ENCODE measurements at places on chromosomes 16 and 17. TPM values are rescaled to one million over a fixed set of nuclear protein-coding genes. Genes with fewer than 3 reads are reported as not detected.

Gene MRM3
- 28.7 TPM for total RNA-seq

Gene VAT1L
- total RNA-seq = 7.1 TPM

Gene UBALD2
- total RNA-seq = 6.4 TPM

Gene NDUFB10
- 136 TPM for total RNA-seq

Gene SPNS3
- total RNA-seq = not detected

Gene PLSCR3
- 73.9 TPM for total RNA-seq

DNA sequence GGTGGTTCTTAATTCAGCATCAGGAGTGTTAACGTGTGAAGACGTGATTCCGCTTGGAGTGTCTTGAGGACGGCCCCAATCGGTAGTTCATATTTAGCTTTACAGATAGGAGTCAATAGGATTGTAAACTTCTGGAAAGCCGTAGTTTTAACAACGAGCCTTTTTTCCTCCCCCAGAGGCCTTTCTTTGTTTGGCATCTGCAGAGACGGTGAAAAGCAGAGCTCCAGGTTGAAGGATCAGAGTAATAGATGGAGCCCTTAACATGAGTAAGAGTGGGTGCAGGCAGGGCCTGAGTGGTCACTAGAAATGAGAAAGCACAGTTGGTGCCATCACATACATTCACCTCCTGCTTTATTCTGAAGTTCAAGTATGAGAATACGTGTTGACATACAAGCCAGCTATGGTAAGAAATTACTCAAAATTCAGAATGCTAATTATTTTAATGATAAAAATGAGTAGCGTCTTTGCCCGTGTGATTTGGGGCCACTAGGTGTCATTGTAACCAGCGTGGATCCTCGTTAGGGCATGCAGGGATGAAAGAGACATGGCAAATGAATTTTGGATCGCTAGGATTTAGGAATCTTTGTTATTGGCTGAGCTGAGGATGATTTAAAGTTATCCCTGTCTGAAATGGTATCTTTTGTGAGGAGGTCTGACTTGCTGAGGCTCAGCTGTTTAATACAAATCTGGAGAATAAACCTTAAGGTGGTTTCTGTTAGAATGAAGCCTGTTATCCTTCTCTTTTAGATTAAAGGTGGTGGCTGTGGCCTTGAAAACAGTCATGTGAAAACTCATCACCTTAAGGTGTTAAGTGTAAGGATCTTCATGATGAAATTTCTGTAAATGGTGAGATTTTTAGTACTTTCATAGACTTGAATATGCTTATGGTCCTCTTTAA lies 18.6 kb downstream of the PRCD start:
- peak; percentile 63 for DNase-seq

GRCh38 chr16:13344001-13344400 lies 442.6 kb downstream of the SHISA9 start:
- no peak for DNase-seq

GRCh38 chr17:60345233-60345632 lies 46.7 kb downstream of the USP32 start:
- DNase-seq = no peak

DNA sequence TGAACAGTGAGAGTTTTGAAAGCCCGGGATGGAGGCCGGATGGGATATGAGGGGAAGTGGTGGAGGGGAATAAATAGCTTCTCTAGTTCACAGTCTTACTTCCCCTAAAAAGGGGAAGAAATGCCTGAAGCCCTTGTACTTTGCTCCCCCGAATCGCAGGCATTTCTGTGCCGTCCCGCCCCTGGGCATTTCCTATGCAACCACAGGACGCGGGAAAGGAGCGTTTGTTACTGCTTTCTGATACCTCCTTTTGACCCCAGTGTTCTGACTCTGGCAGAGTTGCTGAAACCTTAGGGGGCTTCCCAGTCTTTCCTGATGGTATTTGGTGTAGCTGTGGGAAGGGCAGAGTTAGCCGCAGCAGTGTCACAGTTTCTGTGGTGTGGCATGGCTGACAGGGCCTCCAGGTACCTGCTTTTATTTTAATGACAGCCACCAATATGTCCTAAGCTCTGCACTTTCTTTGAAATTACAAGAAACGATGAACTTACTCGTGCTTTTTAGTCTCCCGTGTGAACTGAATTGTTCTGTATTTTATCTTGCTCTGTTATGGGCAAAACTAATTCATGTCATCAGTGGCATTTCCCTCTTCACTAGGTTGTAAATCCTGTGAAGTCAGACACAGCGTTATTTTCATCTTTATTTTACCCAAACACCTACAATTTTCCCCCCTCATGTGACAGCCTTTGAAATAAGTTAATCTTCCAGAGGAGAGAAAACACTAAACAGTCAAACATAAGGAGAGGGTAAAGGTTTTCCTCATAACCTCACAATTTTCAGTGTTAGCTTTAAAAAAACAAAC lies 27.1 kb downstream of the USP10 start:
- DNase-seq = no peak

- no peak for DNase-seq
Measured at GRCh38 chr16:57946181-57946801, 24.6 kb downstream of the CNGB1 start.

DNA sequence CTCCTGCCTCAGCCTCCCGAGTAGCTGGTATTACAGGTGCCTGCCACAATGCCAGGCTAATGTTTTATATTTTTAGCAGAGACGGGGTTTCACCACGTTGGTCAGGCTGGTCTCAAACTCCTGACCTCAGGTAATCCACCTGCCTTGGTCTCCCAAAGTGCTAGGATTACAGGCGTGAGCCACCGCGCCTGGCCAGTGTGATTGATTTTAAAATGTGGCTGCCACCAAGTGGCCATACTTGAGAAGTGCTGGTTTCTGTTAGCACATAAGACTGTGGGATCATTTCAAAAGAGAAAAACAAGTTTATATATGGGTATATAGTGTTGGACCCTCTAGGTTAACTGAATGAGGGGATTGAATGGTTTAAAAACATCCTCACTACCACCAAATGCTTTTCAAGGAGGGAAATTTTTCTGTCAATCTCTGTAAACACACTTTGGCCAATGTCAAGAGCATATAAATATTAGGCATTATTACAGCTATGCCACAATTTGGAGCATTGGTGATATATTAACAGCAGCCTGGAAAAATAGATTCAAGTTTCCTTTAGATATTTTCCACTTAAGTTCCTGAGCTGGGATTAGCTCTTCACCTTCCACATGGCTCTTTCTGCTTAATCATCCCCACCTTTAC lies 13.5 kb upstream of the DHRS13 start:
- peak; percentile 67 for DNase-seq

DNA sequence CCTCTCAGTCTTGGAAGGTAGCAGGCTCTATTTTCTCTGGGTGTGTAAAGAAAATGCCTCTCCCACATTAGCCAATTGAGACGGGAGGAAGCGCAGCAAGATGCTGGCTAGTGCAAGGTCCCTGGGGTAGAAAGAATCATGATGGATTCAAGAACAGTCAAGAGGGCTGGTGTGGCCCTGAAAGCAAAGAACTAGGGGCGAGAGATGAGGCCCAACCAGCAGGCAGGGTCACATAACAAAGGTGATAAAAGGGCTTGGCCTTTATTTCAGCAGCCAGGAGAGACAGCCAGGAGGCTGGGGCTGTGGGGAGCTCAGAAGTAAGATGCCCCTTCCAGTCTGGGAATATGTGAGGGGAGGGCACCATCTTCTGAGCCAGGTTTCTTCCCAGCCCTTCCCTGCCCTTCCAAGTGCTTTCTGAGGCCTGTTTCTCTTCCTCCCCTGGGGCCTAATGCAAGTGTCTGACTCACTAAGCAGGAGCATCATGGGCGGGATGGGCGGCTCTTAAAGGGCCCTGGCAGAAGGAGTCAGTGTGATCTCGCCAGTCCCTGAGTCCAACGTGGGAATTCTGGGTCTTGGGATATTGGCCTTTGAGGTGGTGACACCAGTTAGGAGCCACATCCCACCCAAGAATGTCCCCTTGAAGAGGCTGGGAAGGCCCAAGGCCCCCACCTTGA lies 3.9 kb upstream of the NLRC5 start:
- peak; percentile 96 for DNase-seq

DNA sequence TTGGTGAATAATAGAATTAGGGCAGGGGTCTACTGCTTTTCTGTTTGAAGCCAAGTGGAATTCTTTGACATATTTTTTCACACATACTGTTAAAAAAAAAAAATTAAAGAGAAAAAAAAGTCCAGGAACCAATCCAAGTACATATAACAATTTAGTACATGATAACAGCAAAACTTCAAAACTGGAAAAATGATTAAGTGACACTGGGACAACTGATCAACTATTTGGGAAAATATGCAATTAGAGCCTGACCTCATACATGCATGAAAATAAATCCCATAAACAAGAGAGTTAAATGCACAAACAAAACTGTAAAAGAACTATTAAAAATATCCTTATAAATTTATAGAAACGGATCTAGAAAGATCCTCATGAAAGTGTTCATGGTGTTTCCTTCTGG lies 27.7 kb downstream of the BRIP1 start:
- DNase-seq = no peak

- DNase-seq = peak; percentile 41
Measured at GRCh38 chr17:19398301-19399181, 11.6 kb upstream of the MFAP4 start.

DNA sequence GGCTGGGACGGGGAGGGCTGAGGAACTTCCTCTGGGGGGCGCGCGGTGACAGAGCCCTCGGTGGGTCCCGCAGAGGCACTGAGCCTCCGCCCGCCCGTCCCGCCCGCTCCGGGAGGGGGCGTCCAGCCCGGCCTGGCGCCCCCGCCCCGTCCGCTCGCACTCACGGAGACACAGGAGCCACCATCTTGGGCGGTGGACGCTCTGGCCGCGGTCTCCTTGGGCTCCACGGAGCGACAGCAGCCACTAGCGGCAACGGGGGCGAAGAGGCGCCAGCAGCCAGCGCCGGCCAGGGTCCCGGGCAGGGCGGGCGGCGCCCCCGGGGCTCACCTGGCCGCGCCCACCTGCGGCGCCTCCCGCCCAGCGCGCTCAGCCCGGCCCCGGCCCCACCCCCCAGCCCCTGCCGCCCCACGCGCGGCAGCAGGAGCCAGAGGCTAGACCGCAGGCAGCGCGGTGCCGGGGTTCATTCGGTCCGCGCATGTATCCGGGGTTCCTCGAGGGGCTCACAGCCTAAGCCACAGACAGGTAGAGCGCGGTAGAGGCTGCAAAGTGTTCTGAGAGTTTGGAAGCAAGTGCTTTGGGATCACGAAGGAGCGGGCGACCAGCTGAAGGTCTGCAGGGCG lies at the start of gene C17orf113:
C17orf113 (minus strand) TSS at position 209 of the 620 bp plus-strand sequence. CDS start 7,225 bp downstream, outside the sequence.
- DNase-seq = peak; percentile 55

- DNase-seq = peak; percentile 36
Measured at GRCh38 chr16:86508028-86508946, 2.0 kb upstream of the FOXF1 start.

DNA sequence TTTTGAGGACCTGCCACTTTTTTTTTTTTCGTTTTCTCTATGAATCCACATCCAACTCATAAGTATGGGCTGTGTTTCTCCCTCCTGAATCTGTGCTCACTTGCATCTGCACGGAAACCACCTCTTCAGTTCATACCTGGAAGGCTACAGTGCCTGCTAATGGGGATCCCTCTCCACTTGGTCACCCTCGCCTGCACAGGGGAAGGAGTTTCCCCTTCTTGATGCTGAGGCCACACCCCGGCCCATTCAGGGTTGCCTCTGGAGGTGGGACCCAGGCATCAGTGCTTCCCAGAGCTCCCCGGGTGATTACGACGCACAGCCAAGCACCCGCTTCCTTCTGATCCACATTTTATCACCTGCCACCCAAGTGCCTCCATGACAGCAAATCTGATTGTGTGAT lies 85.9 kb upstream of the TBC1D3K start:
- no peak for DNase-seq

GRCh38 chr17:7549401-7550055 lies 670 bp downstream of the TNFSF12 start:
- peak; percentile 52 for DNase-seq

DNA sequence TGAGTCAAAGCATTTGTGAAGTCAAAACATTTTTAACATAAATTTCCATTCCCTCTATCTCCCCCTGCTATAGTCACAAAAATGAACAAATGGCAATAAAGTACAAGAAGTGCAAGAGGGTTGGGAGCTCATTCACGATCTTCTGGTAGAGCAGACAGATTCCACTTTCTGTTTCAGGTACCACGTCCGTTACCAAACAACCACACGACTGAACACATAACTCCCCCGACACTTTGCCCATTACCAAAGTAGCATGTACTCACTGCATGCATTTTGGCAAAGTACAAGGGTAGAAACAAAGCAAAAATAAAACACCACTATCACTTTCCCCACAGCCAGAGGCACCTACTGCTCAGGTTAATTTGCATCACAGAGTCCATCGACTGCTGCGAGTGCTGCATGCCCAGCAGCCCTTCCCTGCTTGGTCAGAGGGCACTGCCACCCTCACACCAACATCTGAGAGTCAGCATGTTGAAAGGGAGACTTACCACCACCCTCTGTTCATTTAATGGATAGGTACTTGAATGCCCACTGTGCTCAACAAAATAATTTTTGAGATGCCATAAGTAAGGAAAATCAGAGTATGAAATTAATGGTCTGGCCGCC lies 150.3 kb upstream of the AXIN2 start:
- DNase-seq = no peak

DNA sequence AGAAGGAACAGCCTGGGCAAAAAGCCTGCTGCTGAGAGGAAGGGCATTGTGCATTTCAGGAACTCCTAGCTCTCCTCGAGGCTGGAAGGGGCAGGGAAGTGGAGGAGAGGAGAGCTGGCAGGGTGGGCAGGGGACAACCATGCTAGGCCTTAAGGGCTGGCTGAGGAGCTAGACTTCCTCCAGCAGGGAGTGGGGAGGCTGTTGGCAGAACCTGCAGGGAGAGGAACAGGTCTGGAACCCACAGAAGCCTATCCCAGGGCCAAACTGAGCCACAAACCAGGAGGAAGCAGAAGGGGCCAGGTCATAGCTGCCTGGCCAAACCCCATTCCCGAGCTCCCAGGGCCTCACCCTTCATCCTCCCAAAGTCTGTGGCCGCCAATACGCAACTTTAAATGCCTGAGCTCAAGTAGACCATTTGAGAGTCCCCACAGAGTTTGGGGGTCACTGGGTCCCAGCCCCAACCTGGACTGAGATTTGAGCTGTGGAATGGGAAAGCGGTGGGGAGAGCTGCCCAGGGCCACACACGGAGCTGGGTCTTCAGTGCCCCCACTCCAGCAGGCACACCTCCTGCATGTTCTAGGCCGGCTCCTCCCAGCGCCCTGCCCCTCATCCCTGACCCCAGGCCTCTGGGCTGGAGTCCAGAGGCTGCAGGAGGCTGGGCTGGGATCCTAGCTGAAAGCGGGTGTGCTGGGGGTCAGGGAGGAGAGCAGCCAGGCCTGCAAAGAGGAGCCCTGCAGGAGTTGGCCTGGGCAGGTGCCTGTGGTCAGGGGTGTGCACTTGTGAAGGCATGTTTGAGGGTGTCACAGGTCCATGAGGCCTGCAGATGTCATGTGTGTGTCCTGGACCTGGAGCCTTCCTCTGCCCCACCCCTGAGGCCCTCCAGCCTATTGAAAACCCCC lies 4.5 kb downstream of the CDH5 start:
- no peak for DNase-seq

All from GM23248 (cell line).